ENCODE measurements at places on chromosomes 6 and 20. TPM values are rescaled to one million over a fixed set of nuclear protein-coding genes. Genes with fewer than 3 reads are reported as not detected.

DNA sequence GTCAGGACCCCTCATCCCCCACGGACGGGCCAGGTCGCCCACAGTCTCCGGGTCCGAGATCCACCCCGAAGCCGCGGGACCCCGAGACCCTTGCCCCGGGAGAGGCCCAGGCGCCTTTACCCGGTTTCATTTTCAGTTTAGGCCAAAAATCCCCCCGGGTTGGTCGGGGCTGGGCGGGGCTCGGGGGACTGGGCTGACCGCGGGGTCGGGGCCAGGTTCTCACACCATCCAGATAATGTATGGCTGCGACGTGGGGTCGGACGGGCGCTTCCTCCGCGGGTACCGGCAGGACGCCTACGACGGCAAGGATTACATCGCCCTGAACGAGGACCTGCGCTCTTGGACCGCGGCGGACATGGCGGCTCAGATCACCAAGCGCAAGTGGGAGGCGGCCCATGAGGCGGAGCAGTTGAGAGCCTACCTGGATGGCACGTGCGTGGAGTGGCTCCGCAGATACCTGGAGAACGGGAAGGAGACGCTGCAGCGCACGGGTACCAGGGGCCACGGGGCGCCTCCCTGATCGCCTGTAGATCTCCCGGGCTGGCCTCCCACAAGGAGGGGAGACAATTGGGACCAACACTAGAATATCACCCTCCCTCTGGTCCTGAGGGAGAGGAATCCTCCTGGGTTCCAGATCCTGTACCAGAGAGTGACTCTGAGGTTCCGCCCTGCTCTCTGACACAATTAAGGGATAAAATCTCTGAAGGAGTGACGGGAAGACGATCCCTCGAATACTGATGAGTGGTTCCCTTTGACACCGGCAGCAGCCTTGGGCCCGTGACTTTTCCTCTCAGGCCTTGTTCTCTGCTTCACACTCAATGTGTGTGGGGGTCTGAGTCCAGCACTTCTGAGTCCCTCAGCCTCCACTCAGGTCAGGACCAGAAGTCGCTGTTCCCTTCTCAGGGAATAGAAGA, 978 bp downstream of the HLA-A start:
- DNase-seq = peak; percentile 24

- DNase-seq = no peak
Measured at GRCh38 chr20:19864130-19864529, 106.1 kb downstream of the RIN2 start.

The FOXA2 gene
- 33.5 TPM for polyA plus RNA-seq

DNA sequence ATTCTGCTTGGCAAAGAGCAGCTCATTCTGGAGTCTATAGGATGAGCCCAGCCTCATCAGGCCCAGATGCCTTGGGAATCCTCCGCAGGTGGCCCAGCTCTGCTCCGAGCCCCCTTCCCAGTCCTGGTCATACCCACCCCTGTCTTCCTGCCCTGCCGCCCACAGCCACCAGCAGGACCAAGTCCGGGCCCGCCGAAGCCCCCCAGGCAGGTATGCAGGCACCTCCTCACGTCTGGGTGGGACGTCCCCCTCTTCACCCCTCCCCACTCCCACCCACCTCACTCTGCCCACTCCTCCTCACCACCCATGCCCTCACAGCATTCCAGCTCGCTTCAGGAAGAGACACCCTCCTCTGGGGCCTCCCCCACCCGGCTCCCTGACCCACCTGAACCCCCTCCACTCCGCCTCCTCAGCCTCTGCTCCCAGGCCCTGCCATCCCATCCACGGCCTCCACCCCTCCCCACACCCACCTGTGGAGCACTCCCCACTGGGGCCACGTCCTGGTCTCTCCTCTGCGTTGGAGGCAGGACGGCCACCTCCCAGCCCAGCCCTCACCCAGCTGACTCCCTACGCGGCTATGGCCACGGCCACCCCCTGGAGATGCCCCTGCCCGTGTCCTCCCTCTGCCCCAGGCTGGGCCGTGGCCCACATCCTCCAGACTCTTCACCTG, 43.4 kb downstream of the KCNQ2 start:
- DNase-seq = no peak

- DNase-seq = no peak
Measured at GRCh38 chr6:15242937-15243614, 2.8 kb upstream of the JARID2 start.

- no peak for DNase-seq
Measured at GRCh38 chr6:38722038-38722437, 6.9 kb downstream of the DNAH8 start.

The GABBR1 gene
- polyA plus RNA-seq = 88.1 TPM

DNA sequence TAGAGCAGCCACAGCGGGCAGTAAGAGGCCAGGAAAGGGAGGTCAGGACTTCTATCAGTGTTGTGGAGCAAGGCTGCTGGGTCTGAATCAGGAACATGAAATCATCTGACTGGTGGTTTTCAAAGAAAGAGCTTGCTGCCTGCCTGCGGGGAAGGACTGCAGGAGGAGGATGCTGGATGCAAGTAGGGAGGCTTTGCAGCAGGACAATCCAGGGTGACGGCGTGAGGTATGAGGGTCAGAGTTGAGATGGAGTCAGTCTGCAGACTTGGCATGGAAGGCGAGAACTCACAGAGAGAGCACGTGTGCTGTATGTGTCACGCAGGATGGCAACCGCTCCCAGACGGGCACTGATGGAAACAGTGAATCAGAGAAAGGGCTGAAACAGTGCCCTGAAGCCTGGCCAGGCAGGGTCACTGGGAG, 59.2 kb upstream of the CD93 start:
- DNase-seq = no peak

The MYBL2 gene
- 20.6 TPM for polyA plus RNA-seq

DNA sequence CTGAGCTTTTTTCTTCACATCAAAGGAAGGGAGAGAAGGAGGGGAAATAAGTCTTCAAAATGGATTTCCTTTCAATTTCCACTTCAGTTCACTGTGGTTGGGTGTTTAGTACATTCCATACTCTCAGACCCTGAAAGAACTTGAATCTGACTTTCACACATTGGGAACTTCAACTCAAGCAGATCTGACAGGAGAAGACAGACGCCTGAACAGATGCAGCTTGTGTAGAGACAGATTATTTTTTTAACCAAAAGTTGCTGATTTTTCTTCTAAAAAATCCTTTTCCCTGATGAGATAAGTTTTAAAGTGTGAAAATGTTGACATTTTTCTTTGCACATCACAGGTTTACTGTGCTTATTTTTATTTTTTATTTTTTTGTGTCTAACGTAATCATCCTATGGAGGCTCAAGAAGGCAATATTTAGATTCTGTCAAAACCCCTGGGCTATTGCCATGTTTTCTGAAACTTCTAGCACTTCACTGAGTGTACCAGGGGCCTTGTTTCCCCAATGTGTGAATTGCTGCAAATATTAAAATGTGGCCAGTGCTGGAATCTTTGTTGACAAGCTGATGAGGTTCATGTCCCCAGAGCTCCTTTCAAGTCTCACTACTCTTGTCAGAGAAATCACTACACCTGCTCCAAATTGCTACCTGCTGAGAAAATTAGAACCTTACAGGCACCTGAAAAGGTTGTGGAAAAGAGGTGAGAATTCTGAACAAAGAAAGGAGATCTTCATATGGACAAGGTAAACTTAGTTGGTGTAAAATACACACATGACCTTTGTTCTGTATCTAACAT, 214.8 kb upstream of the BTBD3 start:
- DNase-seq = no peak

- DNase-seq = no peak
Measured at GRCh38 chr6:112203577-112204349, 50.6 kb downstream of the LAMA4 start.

The SRSF6 gene
- polyA plus RNA-seq = 405 TPM

GRCh38 chr6:14016935-14017625, 92.3 kb downstream of the RNF182 start:
- DNase-seq = no peak

The REPS1 gene
- polyA plus RNA-seq = 63.5 TPM

DNA sequence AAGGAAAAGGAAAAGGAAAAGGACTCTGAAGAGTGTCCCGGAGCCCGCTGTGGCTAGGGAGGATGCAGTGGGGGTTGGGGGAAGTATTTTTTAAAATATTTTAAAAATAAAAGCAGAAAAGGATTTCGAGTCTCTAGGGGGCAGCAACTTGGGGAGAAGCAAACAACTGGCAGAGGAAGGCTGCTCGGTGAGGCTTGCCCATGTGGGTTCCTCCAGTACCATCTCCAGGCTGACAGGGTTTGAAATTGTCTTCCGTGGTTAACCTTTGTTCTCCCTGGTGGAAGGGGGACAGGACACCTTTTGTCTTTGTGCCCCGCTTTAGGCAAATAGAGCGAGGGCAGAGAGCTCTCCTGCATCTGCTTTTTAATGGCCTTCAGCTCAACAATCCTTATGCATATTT, 60.4 kb upstream of the SNX9 start:
- DNase-seq = no peak

The PSMB1 gene
- polyA plus RNA-seq = 163 TPM

The MTO1 gene
- polyA plus RNA-seq = 30.8 TPM

The FNDC1 gene
- polyA plus RNA-seq = 6.3 TPM

DNA sequence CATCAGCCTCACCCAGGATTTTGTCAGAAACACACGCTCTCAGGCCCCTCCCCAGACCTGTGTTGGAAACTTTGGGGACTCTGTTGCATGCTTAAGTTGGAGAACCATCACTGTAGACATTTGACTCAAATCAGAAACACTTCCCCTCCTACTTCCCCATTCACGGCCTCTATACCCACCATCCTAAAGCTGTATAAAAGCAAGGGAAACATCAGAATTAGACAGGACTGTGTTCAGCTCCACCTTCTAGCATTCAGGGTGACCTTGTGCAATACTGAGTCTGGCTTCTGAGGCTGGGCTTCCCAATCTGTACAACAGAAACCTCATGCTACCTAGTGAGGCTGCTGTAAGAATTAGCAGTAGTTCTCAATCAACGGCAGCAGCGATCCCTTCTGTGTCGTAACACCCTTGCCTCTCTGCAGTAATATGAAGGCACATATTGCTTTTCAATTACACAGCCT, 252.3 kb downstream of the LY86 start:
- DNase-seq = no peak

The NDUFAF4 gene
- 29.5 TPM for polyA plus RNA-seq

GRCh38 chr6:121711472-121711871, 276.0 kb downstream of the GJA1 start:
- DNase-seq = no peak

- DNase-seq = no peak
Measured at GRCh38 chr6:62217866-62218265, 68.2 kb downstream of the KHDRBS2 start.

GRCh38 chr6:12200761-12201160, 89.4 kb upstream of the EDN1 start:
- DNase-seq = no peak

GRCh38 chr6:131430531-131430930, 142.5 kb upstream of the ARG1 start:
- no peak for DNase-seq

DNA sequence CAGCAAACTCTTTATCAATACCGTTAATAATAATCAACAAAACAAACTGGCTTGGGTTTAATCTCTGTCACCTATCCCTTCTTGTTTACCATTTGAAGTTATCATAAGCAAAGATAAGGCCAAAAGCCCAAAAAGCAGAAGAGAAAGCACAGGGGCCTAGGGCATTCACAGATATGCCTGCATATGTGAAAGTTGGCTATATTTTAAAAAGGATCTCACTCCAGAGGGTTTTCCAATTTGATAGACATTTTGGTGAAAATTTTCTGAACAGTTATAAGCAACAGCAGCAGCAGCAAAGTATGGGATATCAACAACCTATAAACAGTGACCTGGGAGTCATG, 101.1 kb downstream of the ATXN1 start:
- DNase-seq = no peak

DNA sequence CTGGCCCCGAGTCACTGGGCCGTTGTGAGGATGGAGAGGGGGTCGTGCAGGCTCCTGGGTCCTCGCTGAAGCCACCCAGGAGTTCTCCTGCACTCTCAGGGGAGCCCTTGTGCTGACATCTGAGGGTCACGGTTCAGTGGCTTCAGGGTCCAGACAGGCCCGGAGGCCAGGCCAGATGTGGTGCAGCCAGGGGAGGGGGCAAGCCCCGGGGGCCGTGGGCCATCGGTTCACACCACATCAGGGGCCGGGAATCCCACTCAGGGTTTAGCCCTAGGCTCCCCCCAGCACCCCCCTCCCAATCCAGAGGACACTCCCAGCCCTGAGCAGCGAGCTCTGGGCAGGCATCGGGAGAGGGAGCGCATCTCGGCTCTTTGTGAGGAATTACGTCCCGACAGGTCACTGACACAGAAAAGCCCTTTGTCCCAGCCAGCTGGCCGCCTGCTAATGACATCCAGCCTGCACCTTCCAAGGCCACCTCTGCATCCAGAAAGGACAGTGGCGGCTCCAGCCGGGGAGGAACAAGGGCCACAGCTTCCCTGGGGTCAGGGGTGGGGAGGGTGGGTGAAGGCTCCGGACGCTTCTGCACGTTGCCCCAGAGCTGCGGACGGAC, 6.4 kb upstream of the CHRNA4 start:
- no peak for DNase-seq

The MATN4 gene
- polyA plus RNA-seq = 0.12 TPM

The LGSN gene
- polyA plus RNA-seq = 0.16 TPM

The SRMS gene
- 0.12 TPM for polyA plus RNA-seq

- DNase-seq = no peak
Measured at GRCh38 chr20:50455656-50456451, 54.3 kb upstream of the PTPN1 start.

DNA sequence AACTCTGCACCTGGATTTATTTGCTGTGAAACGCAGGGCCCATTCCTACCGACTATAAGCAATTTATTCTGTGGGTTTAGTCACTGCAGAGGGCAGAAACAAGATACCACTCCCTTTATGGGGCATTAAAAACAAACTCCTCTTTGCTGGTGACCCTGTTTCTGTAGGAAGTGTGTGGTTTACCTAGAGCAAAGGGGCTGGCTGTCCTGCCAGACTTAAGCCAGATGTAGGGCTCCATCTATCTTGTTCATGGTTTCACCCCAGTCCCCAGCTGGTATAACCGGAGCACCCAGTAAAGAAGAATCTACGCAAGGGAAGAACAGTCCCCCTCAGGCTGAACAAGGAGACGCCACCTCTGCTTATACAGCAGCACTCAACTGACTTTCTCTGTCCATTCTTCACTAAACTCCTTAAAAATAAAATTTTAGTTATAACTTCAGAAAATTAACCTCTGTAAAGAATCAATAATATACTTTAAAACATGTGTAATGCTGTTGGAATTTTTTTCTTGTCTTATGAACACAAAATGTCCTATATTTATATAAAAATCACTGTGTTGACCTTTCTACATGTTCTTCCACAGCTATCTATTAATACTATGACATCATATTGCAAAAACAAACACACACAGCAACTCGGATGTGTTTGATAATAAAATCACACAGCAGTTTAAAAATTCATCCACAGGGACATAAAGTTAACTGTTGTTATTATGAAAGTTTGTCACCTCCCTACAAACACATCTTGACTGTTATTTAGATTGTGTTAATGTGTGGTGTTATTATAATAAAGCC, 126.1 kb upstream of the RPS6KA2 start:
- no peak for DNase-seq

- DNase-seq = no peak
Measured at GRCh38 chr6:156590482-156590881, 186.7 kb upstream of the ARID1B start.

All from right lung (tissue), 10 donors.